Activated CD4-positive, alpha-beta memory T cell treated with anti-CD3 and anti-CD28 coated beads, Interleukin-2, amount 10 ng/mL, durations not matched to agents 7 days and 5 days (primary cell): ENCODE measurements at places on chromosomes 7 and 10. TPM values are rescaled to one million over a fixed set of nuclear protein-coding genes. Genes with fewer than 3 reads are reported as not detected.

CDK14 gene
- total RNA-seq: not detected

HIPK2 gene
- 24.0 TPM for total RNA-seq

HMX3 gene
- total RNA-seq: not detected

LRRC61 gene
- total RNA-seq: 26.8 TPM

MCM10 gene
- total RNA-seq: 40.7 TPM

HOXA1 gene
- 0.86 TPM for total RNA-seq

NAT16 gene
- not detected for total RNA-seq

SDHAF3 gene
- 16.0 TPM for total RNA-seq

PIP gene
- total RNA-seq: not detected

LDB3 gene
- 0.10 TPM for total RNA-seq

GALNT17 gene
- total RNA-seq: not detected

PPP1R17 gene
- not detected for total RNA-seq

CAV1 gene
- 0.13 TPM for total RNA-seq

TMEM176A gene
- total RNA-seq: not detected

GIMAP4 gene
- 277 TPM for total RNA-seq

PRXL2A gene
- total RNA-seq: 5.2 TPM

OR2A5 gene
- not detected for total RNA-seq

ARHGEF35 gene
- 6.2 TPM for total RNA-seq

STEAP4 gene
- total RNA-seq: not detected

GPRIN2 gene
- not detected for total RNA-seq

RADIL gene
- total RNA-seq: not detected

WDR86 gene
- total RNA-seq: 0.50 TPM

CLCN1 gene
- not detected for total RNA-seq

SLC29A3 gene
- 2.6 TPM for total RNA-seq

ADAM22 gene
- 1.5 TPM for total RNA-seq

GAD2 gene
- total RNA-seq: not detected

FAM25C gene
- not detected for total RNA-seq

PDZD7 gene
- total RNA-seq: 1.1 TPM

PLXDC2 gene
- total RNA-seq: not detected

ARMC3 gene
- not detected for total RNA-seq

LMOD2 gene
- total RNA-seq: not detected

ABCB4 gene
- total RNA-seq: not detected

ITIH5 gene
- not detected for total RNA-seq

FOXI2 gene
- not detected for total RNA-seq

SCART1 gene
- total RNA-seq: 15.3 TPM

CPN1 gene
- total RNA-seq: not detected

SUFU gene
- 19.6 TPM for total RNA-seq

CALHM3 gene
- total RNA-seq: 0.48 TPM

BAMBI gene
- total RNA-seq: 0.23 TPM

CARD11 gene
- total RNA-seq: 163 TPM

SPOCK2 gene
- total RNA-seq: 420 TPM

C10orf53 gene
- total RNA-seq: not detected

GALNT11 gene
- total RNA-seq: 17.8 TPM

TFPI2 gene
- not detected for total RNA-seq

PON3 gene
- total RNA-seq: not detected

BHLHA15 gene
- total RNA-seq: 0.43 TPM

FBXL13 gene
- total RNA-seq: 0.58 TPM

ZNF485 gene
- total RNA-seq: 1.5 TPM

PRSS37 gene
- not detected for total RNA-seq

DENND10 gene
- total RNA-seq: 57.1 TPM

TCAF2 gene
- total RNA-seq: 50.8 TPM

RET gene
- total RNA-seq: 0.28 TPM

CPA4 gene
- total RNA-seq: not detected

ACTA2 gene
- total RNA-seq: 15.5 TPM

WAC gene
- total RNA-seq: 132 TPM

AS3MT gene
- total RNA-seq: 0.15 TPM

FAM13C gene
- not detected for total RNA-seq

AKR1C2 gene
- total RNA-seq: not detected
